CD4-positive, alpha-beta T cell treated with Interferon alpha-2 for 1 hour (primary cell): ENCODE measurements at places on chromosomes 11 and 22.
A peak's percentile ranks its signal among the peaks of the same experiment; 100 is the strongest.

DNA sequence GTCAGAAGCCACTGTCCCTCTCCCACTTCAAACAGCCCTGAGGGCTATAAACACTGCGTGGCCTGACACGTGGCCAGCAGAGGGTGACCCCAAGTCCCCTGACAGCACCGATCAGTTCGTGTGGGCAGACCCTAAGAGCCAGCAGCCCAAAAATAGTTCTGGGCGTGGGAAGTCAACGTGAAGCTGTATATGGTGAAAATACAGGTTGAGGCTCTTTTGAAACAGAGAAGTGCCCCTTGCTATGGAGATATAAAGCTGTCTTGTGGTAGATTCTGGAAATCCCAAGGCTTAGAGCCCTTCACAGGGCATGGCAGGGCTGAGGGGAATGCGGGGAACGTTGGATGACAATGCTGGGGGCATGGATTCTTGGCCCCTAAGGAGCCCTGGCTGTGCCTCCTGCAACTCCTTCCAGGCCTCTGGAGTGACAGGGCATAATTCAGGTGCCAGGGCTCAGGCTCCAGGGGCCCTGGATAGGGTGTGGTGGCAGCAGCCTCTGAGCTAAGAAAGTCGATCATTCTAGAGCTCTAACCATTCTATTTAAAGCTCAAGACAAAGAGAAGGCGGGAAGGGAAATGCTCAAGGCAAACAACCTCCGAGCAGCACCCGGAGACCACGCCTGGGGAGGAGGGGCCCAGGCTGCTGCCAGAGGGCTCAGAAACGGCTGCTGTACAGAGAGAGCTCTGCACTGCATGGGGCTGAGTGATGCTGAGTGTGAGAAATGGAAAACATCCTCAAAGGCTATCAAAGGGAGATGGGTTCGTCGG, 60.4 kb upstream of the CD5 start:
- DNase-seq = peak; percentile 84

DNA sequence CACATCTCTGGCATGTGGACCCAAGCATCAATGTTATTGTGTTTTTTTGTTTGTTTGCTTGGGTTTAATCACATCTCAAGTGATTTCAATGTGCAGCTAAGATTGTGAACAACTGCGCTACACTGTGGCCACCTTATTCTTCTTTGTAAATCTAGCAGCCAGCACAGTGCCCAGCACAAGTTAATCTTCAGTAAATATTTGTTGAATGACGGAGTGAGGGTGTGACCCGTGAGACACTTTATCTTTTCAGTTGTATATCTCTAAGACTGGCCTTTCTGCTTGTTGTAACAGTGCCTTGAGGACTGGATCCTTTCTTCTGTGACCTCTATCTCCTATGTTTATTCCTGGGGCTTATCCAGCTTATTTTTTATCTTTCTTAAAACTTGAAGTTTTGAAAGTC, 21.4 kb upstream of the AMOTL1 start:
- DNase-seq = no peak

DNA sequence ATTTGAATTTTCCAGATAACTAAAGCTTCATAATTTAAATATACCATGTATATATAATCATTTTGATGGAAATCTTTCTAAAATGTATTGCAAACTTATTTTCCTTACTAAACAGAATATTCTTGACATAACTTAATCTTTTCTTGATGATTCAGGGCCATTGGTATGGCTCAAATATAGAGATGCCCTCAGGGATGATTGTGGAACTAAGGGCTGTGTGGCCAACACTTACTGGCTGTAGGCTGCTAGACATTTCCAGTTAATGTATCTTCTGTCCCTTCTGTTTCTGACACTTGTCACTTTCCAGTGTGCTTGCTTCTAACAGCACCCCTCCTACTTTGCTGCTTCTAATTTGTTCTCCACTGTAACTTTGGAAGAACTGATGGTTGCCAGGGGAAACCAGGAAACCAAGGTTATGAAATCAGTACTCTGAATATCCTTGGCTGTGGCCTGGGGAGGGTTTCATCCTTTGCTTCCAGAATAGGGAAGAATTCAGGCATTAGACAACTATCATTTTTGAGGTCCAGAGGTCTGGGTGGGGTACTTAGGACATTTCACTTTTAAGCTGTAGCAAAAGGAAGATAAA, 697.2 kb downstream of the ETS1 start:
- no peak for DNase-seq

DNA sequence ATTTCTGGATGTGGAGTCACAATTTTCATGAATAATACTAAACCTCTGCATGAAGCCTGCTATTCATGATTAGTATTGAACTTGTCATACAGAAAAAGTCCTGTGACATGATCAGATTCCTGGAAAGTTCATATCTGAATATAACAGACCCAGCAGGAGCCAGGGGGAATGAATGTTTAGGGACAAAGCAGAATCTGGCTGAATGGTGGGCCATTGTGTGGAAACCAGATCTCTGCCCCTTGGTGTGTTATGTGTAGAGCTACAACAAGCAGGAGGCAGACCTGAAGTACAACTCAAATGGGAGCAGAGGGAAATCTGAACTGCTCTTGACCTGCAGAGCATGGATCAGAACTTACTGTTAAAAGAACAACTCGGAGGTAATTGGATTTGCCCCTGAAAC, 30.3 kb downstream of the KREMEN1 start:
- no peak for DNase-seq

GRCh38 chr11:13328286-13328685, 50.7 kb downstream of the BMAL1 start:
- DNase-seq = no peak

DNA sequence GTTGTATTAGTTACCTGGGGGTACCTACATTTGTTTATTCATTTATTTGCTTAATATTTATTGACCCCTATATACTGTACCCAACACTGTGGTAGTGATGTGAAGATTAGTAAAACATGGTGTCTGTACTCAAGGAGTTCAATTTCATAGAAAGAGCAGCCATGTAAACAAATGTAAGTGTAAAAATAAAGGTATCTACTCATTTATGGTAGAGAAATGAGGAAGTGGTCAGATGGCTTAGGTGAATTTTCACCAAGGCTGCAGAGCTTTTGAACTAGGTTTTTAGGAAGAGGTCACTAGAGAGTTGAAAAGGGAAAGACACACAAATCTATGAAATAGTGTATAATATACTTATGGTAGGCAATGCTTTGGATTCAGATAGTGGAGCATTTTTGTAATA, 11.1 kb downstream of the CTR9 start:
- DNase-seq = no peak

DNA sequence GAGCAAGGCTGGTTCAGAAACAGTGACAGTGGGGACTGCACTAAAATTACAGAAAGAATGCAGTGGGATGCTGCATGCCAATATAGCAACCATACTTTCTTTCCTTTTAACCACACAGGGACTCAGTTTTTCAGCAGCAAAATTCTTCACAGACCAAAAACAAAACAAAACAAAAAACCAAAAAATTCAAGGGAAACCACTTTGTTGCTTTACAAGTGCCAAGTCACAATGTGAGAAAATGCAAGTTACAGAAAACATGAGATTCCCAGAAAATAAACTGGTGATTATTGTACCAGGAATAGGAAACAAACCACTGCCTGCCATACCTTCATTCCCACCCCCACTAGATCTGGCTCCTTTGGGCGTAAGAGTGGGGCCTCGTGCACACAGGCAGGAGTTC, 52.6 kb downstream of the TENM4 start:
- no peak for DNase-seq

GRCh38 chr11:44734843-44735381, 8.2 kb downstream of the TSPAN18 start:
- no peak for DNase-seq

GRCh38 chr11:101584655-101585054, 848 bp upstream of the TRPC6 start:
- no peak for DNase-seq

- no peak for DNase-seq
These were observed 332.6 kb upstream of the CHORDC1 start for GRCh38 chr11:90555477-90555876.

DNA sequence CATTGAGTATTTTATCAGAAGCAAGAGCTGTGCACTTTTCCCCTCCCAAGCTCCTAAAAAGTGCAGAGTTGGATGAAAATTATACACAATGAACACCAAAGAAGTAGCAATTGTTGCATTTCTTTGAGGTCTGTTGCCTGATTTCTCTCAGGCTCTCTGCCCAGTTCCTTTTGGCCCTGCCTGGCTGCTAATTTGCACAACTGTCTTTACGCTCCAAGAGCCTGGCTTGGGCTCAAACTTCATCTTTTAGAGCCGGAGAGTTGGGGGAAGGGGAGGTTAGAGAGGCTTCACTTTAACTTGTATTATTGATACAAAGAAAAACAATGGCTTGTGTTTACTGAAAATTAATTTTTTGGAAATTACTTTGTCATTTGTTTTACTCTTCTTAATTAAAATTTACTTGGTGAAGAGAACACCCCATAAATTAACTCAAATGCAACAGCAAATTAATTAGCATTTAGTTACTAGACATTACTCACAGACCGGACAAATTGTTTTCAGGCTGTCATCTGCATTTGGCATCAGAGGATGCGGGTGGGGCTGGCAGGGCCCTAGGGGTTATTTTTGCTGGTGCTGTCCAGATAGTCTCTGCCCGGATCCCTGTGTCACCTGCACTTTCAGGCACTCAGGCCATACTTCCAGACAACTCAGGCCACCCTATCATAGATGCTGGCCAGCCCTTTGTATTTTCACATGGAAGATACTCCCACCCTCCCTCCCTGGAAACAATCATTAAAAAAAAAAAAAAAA, 407.3 kb downstream of the NXPE2 start:
- DNase-seq = no peak

DNA sequence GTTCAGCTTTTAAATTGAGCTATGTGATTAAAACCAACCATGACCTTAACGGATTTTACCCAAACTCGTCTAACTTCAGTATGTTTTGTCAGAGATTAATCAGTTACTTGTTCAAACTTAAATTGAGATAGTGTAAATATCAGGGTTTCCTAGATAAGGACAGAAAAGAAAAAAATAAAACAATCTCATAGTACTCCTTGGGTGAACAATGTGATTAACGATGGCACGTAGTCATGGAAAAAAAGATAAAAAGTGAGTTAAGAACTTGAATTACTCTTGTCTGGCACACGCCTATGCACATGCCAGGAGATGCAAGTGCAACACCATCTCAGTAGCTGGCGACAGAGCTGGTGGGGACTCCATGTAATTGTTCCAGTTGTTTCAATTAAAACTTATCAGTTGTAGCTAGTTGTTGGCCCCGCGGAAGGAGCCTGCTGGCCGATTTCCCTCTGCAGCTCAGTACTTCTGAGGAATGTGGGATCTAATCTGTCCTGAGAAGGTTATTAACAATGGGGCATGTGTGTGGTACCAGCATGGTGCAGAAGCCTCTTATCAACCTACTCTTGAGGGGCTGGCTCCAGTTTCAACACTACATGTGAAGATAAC, 3.0 kb downstream of the RASSF10 start:
- no peak for DNase-seq

DNA sequence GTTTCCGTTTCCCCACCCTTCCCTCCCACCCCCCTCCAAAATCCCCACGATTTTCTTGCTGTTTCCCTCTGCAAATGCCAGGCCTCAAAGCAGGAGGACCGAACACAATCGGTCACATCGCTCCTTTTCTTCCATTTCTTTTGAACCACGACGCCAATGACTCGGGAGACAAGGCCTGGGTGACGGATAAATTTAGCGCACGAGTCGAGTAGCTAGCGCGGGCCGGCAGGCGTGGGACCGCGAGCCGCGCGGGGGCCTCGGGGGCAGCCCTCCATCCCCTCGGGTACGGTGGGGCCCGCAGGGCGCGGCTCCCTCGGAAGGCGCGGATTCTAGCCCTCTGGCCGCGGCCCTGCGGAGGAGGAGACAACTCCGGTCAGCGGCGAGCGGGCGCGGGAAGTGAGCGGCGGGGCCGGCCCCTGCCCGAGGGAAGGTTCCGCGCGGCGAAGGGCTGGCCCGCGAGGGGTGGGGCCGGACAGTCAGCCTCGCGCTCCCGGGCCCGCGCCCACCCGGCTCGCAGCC, 414 bp downstream of the JOSD1 start:
- DNase-seq = no peak

GRCh38 chr11:134486704-134487103, 74.7 kb upstream of the B3GAT1 start:
- no peak for DNase-seq

DNA sequence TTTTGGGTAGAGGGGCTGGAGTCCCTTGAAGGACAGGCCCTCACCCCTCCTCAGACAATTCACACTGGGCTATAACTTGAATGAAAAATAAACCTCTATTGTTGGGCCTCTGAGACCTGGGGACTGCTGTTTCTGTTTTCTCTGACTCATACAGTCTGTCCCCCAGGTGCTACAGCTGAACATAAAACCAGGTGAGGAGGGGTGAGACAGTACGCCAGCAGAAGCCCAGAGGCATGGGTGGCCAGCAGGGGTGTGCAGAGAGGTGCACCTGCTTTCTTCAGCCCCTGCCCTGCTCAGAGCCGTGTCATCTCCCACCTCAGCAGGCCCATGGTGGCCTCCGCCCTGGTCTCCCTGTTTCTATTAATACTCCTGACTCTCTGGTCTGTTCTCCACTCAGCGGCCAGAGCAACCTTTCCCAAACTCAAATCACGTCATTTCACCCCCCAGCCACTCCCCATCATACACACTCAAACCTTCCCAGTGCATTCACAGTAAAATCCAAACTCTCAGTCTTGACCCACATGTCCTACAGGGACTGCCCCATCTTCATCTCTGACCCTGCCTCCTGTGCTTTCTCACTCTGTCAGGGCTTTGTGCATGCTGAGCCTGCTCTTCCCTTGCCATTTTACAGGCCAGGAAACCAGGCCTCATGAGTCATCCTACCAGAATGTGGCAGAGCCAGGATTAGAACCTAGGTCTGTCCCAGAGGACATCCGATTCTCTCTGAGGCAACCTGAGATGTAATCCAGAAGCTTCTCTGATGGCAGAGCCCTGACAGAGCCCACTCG, 5.4 kb upstream of the IL2RB start:
- no peak for DNase-seq

DNA sequence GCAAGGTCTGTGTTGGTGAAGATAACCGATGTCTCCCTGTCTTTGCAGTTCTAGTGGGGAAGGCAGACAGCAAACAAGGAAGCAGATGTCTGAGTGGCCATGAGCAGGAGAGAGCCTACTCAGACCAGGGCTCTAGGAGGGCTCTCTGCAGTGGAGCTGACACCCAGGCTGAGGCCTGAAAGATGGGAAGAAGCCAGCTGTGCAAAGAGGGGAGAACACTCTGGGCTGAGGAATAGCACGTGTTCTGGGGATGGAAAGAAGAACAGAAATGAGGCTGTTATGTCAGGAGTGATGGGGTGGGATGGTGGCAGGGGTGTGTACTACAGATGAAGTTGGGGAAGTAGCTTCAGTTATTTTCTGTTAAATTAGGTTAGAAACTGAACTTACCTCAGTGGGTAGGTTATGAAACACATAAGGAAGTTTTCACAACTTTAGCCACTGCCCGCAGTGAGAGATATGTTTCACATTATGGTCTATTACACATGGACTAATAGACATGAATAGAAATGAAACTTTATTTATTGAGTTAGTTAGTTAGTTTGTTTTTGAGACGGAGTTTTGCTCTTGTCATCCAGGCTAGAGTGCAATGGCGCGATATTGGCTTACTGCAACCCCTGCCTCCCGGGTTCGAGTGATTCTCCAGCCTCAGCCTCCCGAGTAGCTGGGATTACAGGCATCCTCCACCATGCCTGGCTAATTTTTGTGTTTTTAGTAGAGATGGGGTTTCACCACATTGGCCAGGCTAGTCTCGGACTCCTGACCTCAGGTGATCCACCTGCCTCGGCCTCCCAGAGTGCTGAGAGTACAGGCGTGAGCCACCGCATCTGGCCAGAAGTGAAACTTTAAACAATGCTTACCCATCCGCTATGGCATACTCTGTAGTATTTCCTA, 7.8 kb downstream of the DCPS start:
- peak; percentile 43 for DNase-seq
